ENCODE measurements at places on chromosomes 11 and 22. TPM values are rescaled to one million over a fixed set of nuclear protein-coding genes. Genes with fewer than 3 reads are reported as not detected.
A peak's percentile ranks its signal among the peaks of the same experiment; 100 is the strongest.

DNA sequence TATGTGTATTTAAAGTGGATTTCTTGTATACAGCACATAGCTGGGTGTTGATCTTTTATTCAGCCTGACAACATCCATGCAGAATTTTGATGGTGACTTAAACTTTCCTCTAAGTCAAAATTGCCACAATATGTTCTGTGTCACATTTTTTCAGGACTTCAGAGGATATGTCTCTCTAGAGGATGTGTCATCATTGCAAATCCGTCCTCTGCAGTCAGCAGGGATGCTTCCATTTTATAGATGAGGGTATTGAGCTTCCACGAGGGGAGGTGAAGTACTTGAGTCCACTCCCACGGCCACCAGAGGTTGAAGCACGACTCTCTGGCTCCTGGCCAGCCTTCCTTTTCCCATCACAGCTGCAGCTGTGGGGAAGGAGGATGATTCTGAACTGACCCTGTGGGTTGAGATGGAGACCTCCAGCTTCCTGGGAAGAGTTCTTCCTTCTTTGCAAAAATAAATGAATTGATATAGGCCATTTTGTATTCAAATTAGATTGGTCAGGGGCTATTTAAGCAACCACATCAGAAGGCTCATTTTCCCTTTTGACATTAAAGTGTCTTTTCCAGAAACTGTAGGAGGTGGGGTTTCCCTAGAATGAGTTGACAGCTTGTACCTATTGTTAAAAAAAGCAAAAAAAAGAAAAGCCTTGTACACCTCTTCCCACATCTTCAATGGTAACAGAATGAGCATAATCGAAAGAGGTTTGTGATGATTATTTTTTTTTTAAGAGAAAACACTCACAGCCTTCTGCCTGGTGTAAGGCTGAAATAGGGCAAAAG is 55.2 kb upstream of the MYEOV start:
- H3K4me3 ChIP-seq: no peak overlapping the region
- H3K27me3 ChIP-seq: no peaks in the 10 kb centered on the region
- no peaks in the 10 kb centered on the region for H3K36me3 ChIP-seq

The CSNK2A3 gene
- total RNA-seq: 1.1 TPM

DNA sequence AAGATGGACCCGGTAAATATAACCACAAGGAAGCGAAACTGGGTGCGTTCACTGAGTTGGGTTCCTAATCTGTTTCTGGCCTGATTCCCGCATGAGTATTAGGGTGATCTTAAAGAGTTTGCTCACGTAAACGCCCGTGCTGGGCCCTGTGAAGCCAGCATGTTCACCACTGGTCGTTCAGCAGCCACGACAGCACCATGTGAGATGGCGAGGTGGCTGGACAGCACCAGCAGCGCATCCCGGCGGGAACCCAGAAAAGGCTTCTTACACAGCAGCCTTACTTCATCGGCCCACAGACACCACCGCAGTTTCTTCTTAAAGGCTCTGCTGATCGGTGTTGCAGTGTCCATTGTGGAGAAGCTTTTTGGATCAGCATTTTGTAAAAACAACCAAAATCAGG is 74.4 kb downstream of the NCAPD3 start:
- peaks cover 15% of the 10 kb centered on the region for H3K4me1 ChIP-seq
- H3K27ac ChIP-seq: peak overlapping the region; percentile 42
- DNase-seq: no peak
- peaks cover 32% of the 10 kb centered on the region for H3K36me3 ChIP-seq
- H3K4me3 ChIP-seq: no peak overlapping the region
- no peaks in the 10 kb centered on the region for H3K27me3 ChIP-seq

DNA sequence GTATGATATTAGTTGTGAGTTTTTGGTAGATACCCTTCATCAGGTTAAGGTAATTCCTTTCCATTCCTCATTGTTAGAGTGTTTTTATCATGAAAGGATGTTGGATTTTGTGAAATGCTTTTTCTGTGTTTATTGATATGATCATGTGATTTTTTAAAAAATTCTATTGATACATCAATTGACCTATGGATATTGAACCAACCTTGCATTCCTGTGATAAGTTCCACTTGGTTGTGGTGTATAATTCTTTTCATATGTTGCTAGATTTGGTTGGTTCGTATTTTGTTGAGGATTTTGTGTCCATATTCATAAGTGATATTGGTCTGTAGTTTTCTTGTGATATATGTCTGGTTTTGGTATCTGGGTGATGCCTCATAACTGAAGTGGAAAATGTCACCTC is 6.7 kb downstream of the ANKRD13D start:
- no peaks in the 10 kb centered on the region for H3K4me1 ChIP-seq
- H3K27me3 ChIP-seq: no peaks in the 10 kb centered on the region
- H3K27ac ChIP-seq: no peak overlapping the region
- peaks cover 30% of the 10 kb centered on the region for H3K36me3 ChIP-seq

DNA sequence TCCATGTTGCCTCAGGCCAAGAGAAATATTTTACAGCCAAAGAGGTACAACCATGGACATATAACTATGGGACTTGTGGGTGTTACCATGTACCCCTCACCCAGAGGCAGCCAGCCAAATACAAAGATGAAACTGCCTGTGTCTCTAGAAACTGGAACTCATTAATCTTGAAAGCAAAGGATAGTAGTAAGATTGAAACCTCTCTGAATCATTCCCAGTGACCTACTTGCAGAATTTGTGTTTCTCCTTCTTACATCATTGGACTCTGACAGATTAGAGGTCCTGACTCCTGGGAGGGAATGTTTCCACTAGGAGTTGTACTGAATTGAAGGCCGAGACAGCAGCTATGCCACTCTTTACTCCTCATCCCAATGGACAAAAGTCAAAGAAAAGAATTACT is 257.4 kb upstream of the UBASH3B start:
- no peak for DNase-seq
- no peaks in the 10 kb centered on the region for H3K27me3 ChIP-seq
- peaks cover 19% of the 10 kb centered on the region for H3K4me1 ChIP-seq
- H3K36me3 ChIP-seq: no peaks in the 10 kb centered on the region

GRCh38 chr11:33713151-33713855 is 12.7 kb upstream of the C11orf91 start:
- H3K27ac ChIP-seq: no peak overlapping the region
- no peak for DNase-seq
- H3K36me3 ChIP-seq: peaks cover 40% of the 10 kb centered on the region
- no peaks in the 10 kb centered on the region for H3K27me3 ChIP-seq

GRCh38 chr11:128732471-128733277 is 38.8 kb downstream of the FLI1 start:
- peaks cover 7% of the 10 kb centered on the region for H3K4me1 ChIP-seq
- no peak overlapping the region for H3K27ac ChIP-seq
- H3K27me3 ChIP-seq: no peaks in the 10 kb centered on the region
